ENCODE measurements at places on chromosomes 16 and 17. TPM values are rescaled to one million over a fixed set of nuclear protein-coding genes. Genes with fewer than 3 reads are reported as not detected.

Gene SLFN12L
- 123 TPM for total RNA-seq

Gene ADAD2
- 0.18 TPM for total RNA-seq

DNA sequence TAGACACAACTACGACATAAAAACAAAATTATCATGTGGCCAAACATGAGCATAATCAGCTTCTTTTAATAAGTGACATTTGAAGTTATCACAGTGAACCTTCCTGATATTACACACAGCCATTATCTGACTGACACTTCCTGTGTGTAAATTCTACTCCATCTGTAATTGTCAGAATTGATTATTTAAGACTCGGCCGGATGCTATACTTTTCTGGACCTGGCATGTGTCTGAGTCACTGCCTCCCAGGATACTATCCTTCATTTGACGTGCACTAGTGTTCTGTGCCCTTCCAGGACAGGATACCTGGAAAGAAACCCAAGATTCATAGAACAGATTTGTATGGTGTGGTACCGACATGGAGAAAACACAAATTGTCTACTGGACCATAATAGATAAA, 242.0 kb downstream of the HS3ST3A1 start:
- DNase-seq, result no peak

- no peak for DNase-seq
These were observed 134.6 kb downstream of the CYB561 start for GRCh38 chr17:63311416-63311937.
